ENCODE measurements at places on chromosomes 5 and 9.
A peak's percentile ranks its signal among the peaks of the same experiment; 100 is the strongest.

DNA sequence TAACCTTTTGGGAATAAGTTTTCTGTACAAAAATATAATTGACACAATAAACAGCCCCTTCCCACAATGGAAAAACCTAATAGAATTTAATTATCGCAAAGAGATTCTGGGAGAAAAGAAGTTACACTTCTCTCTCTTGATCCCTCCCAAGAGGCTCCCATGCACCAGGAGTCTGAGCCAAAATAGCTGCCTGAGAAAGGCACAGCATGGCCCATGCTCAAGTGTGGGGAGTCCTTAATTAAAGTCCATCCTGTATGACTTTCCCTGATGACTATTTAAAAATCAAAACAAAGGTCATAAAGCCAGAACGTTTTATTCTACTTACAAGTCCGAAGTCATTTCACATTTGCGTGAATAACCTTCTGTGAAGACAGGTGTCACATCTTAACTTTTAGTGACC lies 155.1 kb downstream of the SPOCK1 start:
- DNase-seq: no peak

- no peak for DNase-seq
Observed at GRCh38 chr5:39420482-39421145, 4.2 kb downstream of the DAB2 start.

- no peak for DNase-seq
Observed at GRCh38 chr5:22329683-22330082, 523.5 kb downstream of the CDH12 start.

DNA sequence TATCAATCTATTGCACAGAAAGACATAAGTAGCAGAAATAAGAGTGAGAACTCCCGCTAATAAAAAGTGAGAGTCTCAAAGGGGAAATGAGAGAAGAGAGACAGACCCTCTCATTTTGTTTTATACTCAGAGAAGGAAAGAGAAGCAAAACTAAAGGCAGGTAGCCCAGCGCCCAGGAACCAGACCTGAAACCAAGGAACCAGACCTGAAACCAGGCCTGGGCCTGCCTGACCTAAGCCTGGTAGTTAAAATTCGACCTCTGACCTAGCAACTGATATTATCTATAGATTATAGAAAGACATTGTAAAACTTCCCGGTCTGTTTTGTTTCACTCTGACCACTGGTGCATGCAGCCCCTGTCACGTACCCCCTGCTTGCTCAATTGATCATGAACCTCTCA lies 134.5 kb upstream of the SEMA6A start:
- no peak for DNase-seq

GRCh38 chr9:71764463-71764862 lies 3.9 kb downstream of the CEMIP2 start:
- peak; percentile 55 for DNase-seq

DNA sequence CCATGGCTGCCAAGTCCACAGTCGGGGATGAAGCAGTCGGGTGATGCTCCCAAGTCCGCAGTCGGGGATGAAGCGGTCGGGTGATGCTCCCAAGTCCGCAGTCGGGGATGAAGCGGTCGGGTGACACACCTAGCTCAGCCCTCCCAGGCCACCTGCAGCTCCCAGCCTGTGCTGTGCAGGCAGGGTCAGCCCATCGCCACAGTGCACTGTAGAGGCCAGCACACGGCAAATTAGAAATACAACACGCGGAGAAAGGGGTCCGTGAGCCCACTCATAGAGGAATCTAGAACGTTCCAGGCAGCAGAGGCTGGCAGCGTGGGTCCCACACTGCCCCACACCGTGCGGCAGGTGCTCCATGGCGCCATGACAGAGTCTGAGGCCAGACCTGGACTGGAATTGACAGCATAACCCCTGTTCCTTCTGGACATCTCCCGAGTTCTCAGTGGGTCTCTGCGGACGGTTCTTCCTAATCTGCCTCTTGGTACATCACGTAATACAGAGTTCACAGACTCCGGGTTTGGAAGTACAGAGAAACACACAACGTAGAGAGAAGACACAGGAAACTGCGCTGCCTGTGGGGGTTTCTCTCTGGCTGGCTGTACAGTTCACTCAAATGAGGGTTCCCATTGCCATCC lies 7.7 kb upstream of the EXOC3 start:
- no peak for DNase-seq
